EH (cell line): ENCODE measurements at places on chromosomes 7 and 10.

GRCh38 chr10:127462643-127463295, 86.3 kb upstream of the NPS start:
- DNase-seq = no peak

GRCh38 chr7:48933549-48934085, 9.3 kb downstream of the CDC14C start:
- DNase-seq = no peak

DNA sequence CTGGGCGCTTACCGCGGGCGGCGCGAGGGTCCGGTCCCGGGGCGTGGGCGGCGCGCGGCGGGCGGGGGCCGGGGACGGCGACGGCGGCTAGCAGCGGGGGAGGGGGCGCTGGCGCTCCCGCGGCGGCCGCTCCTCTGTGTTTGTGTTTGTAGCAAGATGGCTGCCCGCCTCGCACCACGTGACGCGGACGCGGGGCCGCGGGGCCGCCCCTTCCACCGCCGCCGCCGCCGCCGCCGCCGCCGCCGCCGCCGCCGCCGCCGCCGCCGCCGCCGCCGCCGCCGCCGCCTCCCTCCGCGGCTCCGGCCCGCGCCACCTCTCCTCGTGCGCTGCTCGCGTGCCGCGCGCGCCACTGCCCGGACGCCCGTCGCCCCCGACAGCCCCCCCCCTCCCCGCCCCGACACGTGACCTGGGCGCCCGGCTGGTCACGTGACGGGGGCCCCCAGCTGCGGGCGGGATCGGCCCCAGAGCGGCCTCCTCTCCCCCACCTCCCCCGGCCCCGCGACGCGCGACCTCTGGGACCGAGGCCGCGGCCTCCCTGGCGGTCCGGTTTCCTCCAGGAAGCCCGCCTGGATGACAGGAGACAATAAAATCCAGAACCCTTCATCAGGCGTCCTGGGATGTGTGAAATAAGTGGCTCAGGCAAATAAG, at the start of gene GIGYF1:
Gene GIGYF1, minus strand, starts transcription at position 153 of the 648 bp plus-strand sequence. CDS start 6,012 bp downstream, outside the sequence.
- peak; percentile 65 for DNase-seq

GRCh38 chr7:102319671-102320070, 33.0 kb downstream of the SH2B2 start:
- no peak for DNase-seq

DNA sequence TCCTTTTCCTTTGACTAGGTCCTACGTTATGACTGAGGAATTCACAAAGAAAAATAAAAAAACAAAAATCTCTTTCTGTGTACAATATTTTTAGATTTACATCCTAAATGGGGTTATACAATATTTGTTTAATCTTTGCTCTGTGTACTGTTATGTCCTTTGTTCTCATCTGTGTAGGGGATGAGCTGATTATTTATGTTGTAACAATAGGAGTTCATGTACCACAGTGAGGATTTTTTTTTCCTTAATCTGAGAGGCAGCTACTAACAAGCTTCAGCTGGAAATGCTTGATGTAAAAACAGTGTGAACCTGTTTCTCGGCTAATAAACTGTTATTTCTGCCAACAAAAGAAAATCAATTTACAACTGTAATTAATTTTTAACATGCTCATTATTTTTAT, 58.0 kb downstream of the ORC5 start:
- no peak for DNase-seq

- peak; percentile 61 for DNase-seq
These were observed 21.3 kb downstream of the TMEM176B start for GRCh38 chr7:150778738-150779301.

DNA sequence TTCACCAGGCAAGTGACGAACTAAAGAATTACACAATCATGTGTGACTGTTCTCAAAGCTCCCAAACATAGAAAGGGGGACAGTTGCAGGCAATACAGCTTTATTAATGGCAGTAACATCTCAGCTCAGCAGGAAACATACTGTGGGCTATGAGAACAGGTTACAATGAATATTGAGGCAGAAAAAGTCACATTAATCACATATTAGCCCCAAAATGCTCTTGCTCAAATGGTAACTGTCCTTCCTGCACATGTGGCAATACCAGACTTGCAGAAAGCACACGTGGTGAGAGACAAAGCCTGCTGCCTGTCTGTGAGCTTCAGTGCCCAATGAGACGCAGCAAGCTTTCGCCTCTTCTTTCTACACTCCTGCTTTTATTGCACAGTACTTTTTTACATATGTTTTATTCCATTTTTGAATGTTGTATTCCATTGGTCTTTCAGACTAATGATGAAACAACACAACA, 104.9 kb upstream of the ACBD5 start:
- no peak for DNase-seq

- DNase-seq = no peak
These were observed 47.4 kb downstream of the ALOX5 start for GRCh38 chr10:45421221-45422097.

GRCh38 chr10:4658777-4659176, 167.2 kb upstream of the AKR1E2 start:
- DNase-seq = no peak

- DNase-seq = no peak
These were observed 80.5 kb upstream of the RNF32 start for GRCh38 chr7:156560075-156560474.

- DNase-seq = no peak
These were observed 103.1 kb downstream of the FAS start for GRCh38 chr10:89093728-89094127.

GRCh38 chr7:27590416-27590815, 72.3 kb downstream of the HIBADH start:
- DNase-seq = no peak

- DNase-seq = no peak
These were observed 129.8 kb downstream of the FRMD4A start for GRCh38 chr10:14200698-14201544.
